ENCODE measurements at places on chromosomes 12 and 14.

DNA sequence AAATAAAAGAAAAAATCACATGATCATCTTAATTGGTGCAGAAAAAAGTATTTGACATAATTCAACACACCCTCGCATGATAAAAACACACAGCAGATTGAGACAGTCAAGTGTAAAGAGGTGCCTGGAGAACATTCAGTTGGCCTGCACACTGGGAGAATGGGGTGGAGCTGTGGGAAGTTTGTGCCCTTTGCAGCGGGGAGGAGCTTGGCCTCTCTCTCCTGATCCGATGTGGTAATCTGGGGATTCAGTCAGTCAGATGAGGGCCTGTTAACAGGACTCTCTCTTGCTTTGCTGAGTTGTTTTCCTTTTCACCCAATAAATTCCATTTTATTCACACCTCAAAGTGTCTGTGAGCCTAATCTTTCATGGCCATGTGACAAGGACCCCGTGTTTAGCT, 5.9 kb downstream of the SERPINA6 start:
- DNase-seq = peak; percentile 38

GRCh38 chr14:44979273-44979672, 17.3 kb downstream of the TOGARAM1 start:
- no peak for DNase-seq

DNA sequence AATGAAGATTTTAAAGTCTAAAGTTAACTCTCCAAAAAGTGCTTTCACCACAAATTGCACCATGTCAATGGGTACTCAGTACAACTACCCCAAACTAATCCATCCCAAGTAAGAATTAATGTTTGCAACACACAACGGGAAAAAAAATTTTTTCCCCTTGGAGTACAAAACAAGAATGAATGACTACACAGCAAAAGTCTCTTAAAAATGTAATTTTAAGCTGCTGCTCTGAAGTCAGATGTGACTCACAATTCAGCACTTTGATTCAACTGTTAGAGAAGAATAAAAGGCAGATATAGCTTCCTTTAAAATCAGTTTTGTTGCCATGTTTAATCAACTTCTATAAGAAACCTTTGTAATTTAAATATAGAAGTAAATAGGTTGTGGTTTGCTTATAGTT, 42.5 kb upstream of the VPS33A start:
- DNase-seq = no peak

GRCh38 chr12:14905269-14906004, 19.8 kb upstream of the MGP start:
- DNase-seq = no peak

GRCh38 chr12:50508970-50509663, 4.3 kb downstream of the DIP2B start:
- no peak for DNase-seq

DNA sequence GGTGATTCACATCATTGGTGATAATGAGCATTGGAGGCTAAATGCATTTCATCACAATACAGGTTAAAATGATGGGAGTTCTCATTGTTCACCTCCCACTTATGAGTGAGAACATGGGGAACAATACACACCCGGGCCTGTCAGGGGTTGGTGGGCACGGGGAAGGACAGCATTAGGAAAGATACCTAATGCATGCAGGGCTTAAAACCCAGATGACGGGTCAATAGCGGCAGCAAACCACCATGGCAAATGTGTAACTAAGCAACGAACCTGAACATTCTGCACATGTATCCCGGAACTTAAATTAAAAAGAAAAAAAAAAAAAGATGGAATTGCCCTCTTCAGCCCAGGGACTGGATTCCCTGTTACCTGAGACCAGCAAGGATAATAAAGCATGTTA, 2.3 kb upstream of the LUM start:
- DNase-seq = no peak

- DNase-seq = no peak
Observed at GRCh38 chr14:44353805-44354204, 153.3 kb downstream of the FSCB start.

Data from skeletal muscle cell (primary cell).